Osteocyte (in vitro differentiated cells): ENCODE measurements at places on chromosomes 2 and 18.

DNA sequence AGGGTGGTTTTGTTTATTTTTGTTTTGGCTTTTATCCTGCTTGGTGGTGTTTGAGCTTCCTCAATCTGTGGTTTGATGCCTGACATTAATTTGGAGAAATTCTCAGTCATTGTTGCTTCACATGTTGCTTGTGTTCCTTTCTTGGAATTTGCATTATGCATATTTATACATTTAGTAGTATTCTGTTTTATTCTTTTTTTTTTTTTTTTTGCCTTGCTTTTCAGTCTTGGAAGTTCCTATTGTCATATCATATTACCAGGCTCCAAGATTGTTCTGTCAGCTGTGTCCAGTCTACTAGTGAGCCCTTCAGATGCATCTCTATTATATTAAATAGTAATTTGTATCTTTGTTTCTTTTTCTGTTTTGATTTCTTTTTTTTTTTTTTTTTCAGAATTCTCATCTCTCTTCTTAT is 77.0 kb downstream of the EPC2 start:
- DNase-seq, result no peak

DNA sequence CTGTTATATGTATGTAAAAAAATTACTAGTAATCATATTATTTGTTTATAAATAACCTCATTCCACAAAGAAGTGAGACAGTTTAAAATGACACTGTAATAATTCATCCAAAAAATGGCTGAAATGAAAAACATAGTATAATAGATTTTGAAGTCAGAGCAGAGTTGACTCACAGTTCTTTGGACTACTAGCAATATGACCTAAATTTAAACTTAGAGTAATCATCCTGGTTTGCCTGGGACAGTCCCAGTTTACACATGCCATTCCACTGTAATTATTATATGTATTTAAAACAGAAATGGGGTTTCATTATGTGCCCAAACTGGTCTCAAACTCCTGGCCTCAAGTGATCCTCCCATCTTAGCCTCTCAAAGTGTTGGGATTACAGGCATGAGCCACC is 48.3 kb downstream of the CCDC88A start:
- no peak for DNase-seq

DNA sequence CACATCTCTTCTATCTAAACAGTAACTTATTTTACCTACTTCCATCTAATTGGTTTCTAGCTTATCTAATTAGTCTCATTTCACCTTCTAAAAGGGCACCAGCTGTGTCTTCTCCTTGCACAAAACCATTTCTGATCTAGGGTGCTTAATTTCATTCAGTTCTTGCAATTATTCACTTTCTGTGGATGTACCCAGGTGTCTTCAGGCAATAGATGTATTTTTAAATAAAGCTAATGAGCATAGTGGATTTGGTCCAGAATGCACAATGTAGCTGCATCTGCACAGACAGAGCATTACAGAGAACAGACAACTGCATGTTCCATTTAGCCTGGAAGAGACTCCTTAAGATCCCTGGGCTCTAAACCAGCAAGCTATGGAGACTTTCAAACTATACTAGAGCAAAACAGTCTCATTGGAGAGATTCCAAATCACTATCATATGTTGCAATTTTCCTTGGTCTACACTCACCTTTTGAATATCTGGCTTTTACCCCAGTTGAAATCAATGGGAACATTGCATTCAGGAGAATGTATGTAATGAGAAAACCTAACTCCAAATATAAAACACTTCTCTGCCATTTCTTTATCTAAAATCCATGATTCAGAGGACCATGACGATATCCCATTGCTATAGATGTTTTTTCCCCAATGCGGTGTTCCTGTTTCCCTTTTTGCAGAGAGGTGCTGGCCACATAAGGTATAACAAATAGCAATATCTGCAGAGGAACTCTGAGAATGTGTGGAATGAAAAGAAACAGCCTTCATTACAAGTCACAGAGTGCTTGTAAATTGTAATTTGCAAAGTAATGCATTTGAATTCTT is 3.5 kb upstream of the RFX8 start:
- DNase-seq, result no peak

DNA sequence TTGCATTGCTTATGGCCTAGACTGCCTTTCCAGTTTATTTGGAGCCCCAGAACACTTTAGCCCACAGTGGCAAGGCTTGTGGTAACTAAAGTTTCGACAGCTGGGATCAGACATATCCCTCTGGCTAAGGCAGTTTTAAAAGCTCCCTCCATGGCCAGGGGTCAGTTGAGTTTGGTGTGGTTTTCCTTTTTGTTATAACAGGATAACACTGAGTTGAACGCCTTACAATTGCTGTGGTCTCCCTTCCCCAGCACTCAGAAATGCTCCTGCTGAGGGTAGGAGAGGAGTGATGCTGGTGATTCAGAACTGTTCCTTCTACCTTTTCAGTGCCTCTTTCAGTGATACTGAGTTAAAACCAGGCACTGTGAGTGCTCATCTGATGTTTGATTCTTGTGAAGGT is 182.6 kb downstream of the GULP1 start:
- DNase-seq, result no peak

DNA sequence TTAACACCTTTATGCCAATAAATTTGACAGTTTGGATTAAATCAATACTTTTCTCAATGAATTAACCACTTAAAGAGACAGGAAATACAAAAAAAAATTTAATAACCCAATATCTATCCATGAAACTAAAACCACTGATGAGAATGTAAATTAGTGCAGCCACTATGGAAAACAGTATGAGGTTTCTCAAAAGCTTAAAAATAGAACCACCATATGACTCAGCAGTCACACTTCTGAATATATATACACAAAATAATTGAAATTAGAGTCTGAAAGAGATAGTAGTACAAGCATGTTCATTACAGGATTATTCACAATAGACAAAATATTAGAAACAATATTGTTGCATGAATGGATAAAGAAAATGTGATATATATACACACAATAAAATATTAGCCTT is 382.1 kb upstream of the SETBP1 start:
- no peak for DNase-seq

GRCh38 chr18:22394428-22394827 is 23.3 kb downstream of the CTAGE1 start:
- no peak for DNase-seq

DNA sequence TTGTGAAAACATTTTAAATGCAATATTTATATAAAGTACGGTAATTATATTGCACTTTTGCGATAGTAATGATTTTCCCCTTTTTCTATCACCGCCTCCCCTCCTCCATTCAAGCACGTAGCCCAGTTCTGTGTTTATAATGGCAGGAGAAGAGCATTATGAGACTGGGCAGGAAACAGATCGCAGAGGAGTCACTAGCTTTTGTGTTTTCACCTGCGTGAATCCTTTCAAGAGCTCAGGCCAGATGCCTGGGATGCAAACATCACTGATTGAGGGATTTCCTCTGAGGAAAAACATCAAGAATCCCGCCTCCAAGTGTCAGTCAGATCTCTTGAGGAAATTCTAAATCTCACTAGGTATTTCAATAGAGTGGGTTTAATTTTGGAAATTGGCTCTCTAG is 178.4 kb upstream of the FN1 start:
- DNase-seq, result no peak

GRCh38 chr2:26582890-26583289 is 58.3 kb downstream of the CIB4 start:
- DNase-seq, result peak; percentile 75

DNA sequence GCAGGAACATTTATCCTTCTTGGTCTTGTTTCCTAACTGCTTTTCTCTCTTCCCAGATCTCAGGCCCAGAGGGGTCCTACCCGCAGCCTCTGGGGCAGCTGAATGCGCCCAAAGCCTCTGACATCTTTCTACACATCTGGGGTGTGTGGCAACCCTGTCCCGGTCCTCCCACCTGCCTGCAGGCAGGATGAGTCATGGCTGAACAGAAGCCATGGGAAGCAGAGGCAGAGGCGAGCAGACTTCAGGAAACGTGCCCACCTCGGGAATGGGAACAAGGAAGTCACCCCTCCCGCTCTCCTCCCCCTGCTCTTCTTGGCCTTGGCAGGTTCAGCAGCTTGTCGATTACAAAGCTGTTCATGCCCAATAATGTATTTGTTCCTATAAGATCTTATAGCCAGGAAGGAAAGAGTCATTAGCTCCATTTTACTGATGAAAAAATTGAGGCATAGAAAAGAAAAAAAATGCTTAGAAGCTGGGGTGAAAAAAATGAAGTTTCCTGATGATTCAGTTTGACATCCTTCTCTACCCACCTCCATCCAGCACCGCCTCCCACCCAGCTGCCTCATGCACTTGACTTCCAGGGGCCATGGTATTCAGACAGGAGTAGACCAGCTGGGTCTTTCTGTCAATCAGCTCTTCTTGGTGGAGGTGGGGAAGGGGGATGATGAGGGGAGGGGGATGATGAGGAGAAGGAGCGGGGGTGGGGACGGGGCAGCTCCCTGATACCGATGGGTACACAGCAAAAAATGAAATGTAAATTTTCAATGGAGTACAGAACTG is 10.4 kb upstream of the KCNF1 start:
- no peak for DNase-seq

GRCh38 chr2:175884697-175885393 is 117.2 kb downstream of the LNPK start:
- DNase-seq, result no peak

- DNase-seq, result no peak
These were observed 6.0 kb downstream of the GAREM2 start for GRCh38 chr2:26178746-26179436.

DNA sequence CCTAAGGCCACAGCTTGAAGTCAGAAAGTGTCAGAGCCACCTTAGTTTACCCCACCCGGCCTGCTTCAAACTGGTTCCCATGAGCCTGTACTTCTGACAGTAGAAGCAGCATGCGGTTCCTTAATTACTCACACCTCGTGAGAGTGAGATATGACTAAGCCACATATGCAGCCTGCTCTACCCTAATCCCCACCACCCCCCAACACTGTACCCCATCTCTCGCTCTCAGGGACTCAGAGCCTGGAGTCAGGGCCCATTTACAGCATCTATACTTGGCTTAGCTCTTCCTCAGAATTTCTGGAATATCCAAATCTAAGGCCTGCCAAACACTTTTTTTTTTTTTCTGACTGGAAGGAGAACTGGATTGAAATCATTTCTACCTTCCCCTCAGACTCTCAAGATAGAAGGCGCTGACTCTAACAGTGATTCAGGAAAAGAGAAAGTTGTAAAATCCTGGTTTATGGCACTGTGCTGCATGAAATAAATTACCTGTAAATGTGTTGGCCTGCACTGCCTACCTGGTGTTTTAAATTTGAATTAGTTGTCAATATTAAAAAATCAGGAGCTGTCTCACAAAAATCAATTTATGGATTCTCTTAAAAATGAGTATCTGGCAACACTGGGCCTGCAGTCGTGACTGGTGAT is 360.0 kb downstream of the RND3 start:
- no peak for DNase-seq

- DNase-seq, result no peak
These were observed 68.1 kb upstream of the TCF7L1 start for GRCh38 chr2:85064927-85065577.

DNA sequence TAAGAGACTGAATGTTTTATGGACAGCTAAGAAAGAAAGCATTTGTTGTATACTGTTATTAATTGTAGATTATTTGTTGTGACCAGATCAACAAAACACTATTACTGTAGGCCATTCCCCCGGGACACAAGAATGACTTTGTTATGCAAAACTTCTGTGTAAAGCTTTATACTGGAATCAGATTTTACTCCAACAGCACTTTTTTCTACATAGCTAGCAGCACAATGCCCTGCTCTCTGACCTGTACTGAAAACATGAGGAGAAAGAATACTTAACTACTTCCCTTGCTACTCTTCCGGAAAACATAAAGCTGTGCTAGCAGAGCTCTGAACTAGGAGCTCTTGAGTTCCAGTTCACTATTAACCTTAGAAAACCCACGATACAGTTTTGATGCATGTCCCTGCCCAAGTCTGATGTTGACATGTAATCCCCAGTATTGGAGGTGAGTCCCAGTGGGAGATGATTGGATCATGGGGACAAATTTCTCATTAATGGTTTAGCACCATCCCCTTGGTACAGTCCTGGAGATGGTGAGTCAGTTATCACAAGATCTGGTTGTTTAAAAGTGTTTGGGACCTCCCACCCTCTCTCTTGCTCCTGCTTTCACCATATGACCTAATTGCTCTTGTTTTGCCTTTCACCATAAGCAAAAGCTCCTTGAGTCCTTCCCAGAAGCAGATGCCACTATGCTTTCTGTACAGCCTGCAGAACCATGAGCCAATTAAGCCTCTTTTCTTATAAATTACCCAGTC is 601.1 kb upstream of the PIK3C3 start:
- DNase-seq, result no peak

- DNase-seq, result peak; percentile 80
These were observed 17.5 kb downstream of the GPR35 start for GRCh38 chr2:240642806-240643092.

DNA sequence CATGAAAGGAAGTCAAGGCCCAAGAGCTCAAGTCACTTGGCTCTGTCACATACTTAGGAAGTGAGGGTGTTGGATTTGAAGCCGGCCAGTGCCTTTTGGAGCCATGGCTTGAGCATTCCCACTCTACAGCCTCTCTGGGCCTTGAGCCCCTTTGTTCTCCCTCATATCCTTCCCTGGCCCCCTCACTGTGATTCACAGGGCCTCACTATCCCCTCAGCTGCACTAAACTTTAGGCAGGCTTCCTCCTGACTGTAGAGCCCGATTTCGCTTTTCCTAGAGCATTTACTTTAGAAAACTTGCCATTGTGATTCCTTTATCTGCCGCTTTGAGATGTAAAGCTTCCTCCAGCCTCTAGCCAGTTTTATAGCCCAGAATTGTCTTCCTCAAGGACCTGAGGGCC is 107.6 kb downstream of the FBXO15 start:
- DNase-seq, result no peak

DNA sequence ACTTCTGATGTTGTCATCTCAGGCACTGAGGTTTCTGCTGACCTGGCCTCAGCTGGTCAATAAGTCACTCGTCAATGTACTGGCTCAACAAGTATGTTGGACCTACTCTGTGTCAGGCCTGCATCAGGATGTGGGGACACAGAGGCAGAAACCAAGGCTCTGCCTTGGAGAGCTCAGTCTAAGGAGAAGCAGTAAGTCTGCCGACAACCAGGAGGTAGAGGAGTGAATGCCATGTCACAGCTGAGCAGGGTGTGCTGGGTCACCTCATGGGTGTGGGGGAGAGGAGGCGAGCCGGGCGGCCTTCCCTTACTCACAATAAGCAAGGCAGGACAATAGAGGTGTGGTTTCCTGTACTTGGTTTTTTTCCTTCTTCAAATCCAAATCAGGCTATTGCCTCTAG is 75.8 kb downstream of the COLEC12 start:
- no peak for DNase-seq

DNA sequence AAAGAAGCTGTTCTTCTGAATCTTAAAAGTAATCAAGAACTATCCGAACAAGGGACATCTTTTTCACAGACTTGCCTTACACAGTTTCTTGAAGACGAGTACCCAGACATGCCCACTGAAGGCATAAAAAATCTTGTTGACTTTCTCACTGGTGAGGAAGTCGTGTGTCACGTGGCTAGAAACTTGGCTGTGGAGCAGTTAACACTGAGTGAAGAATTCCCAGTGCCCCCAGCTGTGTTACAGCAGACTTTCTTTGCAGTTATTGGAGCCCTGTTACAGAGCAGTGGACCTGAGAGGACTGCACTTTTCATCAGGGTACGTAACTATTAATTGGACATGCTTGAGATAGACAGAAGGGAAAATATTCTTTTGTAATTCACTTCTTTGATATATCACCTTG is 2.4 kb downstream of the MRPL44 start:
- DNase-seq, result no peak

- no peak for DNase-seq
These were observed 315.6 kb downstream of the HRH4 start for GRCh38 chr18:24776019-24776418.
